ENCODE measurements at places on chromosomes 16 and 17.

- no peak for DNase-seq
These were observed 259.4 kb upstream of the AXIN2 start for GRCh38 chr17:65820811-65821210.

DNA sequence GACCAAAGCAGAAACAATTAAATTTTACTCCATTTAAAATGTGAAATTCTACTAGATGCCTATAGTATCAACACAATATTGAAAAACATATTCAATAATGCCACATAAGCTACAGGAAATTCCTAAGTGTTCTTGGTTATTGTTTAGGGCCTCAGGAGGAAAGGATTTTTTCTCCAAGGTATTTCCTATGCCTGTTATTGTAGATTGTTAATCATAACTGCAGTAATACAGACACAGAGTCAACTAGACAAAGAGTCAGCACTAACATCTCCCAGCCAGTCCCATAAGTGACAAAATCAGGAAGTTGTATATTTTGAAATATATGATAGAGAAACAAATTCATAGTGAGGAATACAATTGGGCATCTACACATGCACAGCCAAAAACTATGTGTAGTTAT is 782.7 kb upstream of the KIF2B start:
- no peak for DNase-seq

GRCh38 chr16:30949650-30950515 is 1.0 kb downstream of the ORAI3 start:
- DNase-seq: peak; percentile 21

GRCh38 chr16:20923876-20924275 is 23.3 kb downstream of the LYRM1 start:
- no peak for DNase-seq

GRCh38 chr16:74625500-74626350 is 18.8 kb upstream of the GLG1 start:
- no peak for DNase-seq

DNA sequence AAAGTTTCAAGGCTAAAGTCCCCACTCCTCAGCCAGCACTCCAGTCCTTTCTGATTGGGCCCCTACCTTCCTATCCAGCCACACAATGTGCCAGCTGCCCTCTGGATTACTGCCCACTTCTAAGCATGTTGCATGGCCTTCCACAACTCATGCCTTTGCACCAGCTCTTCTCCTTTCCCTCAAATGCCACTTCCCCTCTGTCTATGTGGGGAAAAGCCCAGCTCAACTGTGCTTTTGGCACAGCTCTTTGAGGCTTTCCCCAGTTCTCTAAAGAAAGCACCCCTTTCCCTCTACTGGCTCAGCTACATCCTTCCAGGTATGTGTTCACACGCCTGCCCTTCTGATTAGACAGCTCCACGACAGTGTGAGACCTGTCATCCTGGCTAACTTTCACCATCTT is 18.5 kb downstream of the GTF3C1 start:
- no peak for DNase-seq

DNA sequence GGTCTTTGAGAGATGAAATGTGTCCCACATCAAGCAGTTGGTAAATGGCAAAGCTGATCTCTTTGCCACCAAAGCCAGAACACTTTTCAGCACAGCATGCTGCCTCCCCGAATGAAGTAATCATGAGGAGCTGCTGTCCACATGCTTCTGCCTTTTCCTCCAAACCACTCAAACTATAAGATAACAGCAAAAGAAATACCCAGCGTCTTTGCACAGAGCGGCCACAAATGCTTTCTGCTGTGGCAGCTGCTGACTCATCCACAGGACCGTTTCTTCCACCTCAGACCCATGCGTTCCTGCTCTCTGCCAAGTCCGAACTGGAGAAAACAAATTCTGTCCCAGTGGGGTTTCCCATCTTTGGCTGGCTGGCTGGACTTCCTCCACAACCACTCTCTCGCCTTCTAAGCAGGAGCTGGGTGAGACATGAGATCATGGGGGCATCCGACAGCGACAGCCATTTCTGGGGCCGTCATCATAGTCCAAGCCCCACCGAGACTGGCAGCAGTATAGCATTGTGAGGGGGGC is 27.1 kb downstream of the TBC1D3B start:
- no peak for DNase-seq

GRCh38 chr17:21463779-21464407 is 87.7 kb downstream of the KCNJ12 start:
- no peak for DNase-seq

- no peak for DNase-seq
These were observed 38.1 kb downstream of the PHKB start for GRCh38 chr16:47499080-47499699.

GRCh38 chr16:65657556-65657955 is 535.7 kb upstream of the CDH11 start:
- no peak for DNase-seq
